ENCODE measurements at places on chromosomes 5 and 9.

DNA sequence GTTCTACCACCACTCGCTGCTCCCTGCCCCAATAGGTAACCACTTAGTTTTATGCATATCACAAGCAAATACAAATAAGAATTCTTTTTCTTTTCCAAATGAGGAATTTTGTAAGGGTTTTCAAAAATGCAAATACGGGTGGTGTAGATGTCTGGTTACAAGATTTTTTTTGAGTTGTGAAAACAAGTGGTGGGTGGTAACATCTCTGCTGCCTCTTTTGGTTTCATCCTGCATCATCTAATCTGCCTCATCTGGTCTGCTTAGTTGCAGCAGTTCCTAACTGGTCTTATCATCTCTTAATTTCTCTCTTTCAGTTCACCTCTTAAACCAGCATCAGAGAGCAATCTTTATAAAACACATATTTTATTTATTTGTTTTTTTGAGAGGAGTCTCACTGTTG, 5.3 kb downstream of the NFX1 start:
- DNase-seq, result no peak

DNA sequence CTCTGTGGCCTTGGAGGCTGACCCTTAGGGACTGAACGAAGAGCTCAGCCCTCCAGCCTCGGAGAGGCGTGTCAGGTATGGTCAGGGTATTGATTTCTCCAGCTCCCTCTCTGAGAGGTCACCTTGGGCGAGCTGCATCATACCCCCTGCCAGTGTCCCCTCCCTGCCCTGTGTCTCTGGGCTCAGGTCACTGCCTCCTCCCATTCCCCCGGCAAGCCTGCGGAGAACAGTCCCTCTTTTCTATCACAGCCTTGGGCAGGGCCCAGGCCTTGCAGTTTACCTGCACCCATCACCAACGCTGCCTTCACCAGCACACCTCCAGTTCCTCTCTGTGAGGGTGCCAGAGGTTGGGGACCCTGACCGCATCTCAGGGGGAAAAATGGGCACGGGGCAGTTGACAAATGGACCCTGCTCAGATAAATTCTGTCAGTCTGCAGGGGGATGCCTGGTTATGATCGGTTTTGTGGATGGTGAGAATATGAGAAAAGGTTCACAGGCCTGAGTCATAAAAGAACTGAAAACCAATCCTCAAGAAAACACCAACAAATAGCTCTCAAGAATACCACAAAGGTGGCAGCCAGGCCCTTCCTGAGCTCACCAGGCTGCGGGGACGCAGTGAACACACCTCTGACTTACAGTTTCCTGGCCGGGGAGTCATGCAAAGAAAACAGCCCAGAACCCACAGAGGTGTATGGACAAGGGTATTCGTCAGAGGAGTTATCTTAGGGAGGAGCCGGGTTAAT, 24.7 kb upstream of the RXRA start:
- no peak for DNase-seq

DNA sequence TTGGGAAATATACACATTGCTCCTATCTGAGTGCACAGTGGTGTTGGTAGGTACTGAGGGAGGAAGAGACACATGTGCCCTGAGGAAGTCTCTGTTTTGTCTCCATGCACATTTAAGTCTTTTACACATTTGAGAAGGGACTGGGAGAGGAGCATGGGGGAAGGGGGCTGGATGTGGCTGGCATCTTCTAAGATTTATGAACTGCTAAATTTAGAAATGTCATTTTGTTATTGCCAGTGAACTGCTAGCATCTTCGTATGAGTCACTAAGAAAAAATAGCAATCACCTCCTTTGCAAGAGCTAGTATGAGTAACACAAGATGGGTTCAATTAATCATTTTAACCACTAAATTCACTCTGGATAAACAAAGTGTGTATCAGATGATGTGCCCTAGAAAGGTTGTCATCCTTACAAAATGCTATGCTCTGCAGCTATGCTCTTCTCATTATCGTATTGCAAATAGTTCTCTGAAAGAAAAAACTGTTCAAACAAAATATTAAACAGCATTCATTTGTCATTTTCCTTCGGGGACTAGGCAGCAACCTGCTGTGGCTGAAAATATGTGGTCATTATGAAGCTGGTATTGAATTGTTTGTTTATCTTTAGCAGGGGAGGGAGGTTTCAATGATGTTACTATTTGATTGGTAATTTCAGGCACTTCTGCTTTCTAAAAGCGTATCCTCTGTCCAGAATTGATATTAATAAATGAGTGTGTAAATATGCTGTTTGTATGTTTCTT, 236.5 kb downstream of the DMRTA1 start:
- no peak for DNase-seq

- no peak for DNase-seq
These were observed 346.8 kb downstream of the PIK3R1 start for GRCh38 chr5:68562308-68562707.

- no peak for DNase-seq
These were observed 62.9 kb downstream of the NREP start for GRCh38 chr5:111694133-111694532.

- DNase-seq, result no peak
These were observed 571.2 kb upstream of the WWC1 start for GRCh38 chr5:167720259-167720658.

GRCh38 chr9:76311537-76311936, 82.7 kb downstream of the RFK start:
- no peak for DNase-seq

GRCh38 chr5:37839407-37840052, at the start of gene GDNF:
Gene GDNF, minus strand, starts transcription at chr5:37840041. Its CDS starts 5,245 bp downstream, at chr5:37834796.
- peak; percentile 12 for DNase-seq

DNA sequence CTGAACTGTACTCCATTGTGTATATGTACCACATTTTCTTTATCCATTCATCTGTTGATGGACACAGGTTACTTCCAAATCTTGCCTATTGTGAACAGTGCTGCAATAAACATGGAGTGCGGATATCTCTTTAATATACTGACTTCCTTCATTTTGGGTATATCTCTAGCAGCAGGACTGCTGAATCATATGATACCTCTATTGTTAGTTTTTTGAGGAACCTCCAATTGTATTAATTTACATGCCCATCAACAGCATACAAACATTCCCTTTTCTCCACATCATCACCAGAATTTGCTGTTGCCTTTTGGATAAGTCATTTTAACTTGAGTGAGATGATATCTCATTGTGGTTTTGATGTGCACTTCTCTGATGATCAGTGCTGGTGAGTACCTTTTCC, 81.8 kb upstream of the FAM120A start:
- DNase-seq, result no peak

- DNase-seq, result no peak
These were observed 3.4 kb downstream of the VCAN start for GRCh38 chr5:83474991-83475390.

- DNase-seq, result no peak
These were observed 5.6 kb upstream of the URM1 start for GRCh38 chr9:128365525-128365924.

DNA sequence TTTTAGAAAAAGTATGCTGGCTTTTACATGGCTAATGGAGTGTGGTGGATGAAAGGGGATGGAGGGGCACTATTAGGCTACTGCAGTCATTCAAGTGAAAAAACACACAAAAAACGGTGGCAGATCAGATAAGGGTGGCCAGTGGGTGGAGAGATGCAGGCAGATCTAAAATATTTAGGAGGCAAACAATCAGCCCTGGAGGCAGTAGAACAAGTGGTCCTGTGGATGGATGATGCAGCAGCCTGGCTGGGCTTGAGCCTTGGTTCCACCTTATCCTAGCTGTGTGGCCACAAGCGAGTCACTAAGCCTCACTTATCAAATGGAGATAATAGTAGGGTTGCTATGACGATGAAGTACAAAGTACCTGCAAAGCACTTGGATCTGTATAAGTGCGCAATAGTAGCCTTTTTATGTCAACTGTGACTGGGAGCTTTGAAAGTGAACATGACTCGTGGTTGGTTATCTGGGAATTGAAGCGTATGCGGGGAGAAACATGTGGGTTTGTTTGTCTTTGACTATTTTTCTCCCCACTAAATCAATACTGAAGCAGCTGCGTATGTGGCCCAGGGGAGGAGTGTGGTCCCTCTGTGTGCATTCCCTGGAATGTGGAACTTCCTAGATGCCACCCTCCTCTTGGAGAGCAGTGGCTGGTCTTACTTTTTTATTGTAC, 20.2 kb downstream of the NSG2 start:
- DNase-seq, result no peak
